ENCODE measurements at places on chromosomes 2 and 18.

DNA sequence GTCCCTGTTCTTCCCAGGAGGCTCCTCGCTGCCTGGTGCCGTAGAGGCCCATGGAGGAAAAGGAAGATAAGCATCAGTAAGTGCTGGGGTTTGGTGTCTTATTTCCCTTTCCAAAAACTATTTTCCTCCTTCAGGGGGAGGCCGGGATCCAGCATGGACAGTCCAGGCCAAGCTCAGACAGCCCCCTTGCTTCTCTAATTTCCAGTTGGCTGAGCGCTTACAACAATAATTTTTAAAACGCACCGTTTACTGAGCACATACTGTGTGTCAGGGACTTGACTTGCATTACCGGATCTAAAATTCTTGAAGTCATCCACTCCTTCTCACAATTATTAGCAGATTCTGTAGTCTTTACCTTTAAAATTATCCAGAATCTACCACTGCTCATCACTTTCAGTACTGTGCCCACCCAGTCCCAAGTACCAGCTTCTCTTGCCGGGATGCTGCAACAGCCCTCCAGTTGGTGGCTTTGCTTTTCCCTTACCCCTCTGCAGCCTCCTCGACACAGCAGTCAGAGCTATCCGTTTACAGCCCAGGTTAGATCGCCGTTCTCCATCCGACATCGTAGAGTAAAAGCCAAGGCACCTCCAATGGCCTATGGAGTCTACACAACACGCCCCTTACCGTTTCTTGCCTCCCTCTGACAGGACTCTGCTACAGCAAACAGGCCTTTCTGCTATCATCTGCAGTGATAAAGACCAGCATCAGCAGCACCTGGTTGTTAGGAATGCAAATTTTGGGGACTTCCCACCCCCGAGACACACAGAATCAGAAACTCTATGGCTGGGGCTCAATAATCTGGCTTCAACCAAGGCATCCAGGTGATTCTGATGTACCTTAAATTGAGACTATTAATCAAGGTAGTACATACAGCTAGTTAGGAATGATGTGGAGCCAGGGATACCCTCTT lies 75.2 kb upstream of the TSPYL6 start:
- DNase-seq: no peak

DNA sequence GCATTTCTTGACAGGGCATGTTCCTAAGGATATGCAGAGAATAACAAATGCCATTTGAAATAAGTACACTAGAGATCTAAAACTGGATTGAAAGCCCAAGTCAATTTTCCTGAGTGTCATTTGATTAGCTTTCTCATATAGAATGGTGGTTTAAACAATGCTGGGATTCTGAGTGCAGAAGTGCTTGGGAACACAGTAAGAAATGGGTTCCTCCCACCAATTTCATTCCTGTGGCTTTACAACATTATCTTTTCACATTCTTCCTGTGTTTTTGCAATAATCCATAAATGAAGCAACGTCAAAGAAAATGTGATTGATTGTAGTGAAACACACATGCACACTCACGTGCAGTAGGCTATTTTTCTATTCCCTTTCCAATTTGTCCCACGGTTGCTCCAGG lies 1858.4 kb upstream of the PIK3C3 start:
- DNase-seq: no peak

GRCh38 chr2:119301413-119301812 lies 65.2 kb downstream of the C2orf76 start:
- DNase-seq: no peak

DNA sequence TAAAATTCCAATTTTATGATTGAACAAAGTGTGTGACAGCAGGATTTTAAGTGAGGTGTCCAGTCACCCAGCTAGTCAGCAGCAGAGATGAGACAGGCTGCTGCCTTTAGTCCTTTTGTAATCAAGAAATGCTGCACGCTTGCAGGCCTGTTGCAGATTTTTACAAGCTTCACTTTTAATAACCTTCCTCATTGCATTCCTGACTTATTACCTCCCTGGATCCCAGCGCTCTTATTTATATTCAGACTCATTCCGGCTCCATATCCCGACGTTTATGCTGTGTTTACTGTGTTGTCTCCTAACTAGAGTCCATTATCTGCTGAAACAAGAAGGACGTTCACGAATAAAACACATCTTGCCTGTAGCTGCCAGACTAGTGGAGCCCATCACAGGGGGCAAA lies 442.5 kb upstream of the KLHL29 start:
- DNase-seq: no peak

DNA sequence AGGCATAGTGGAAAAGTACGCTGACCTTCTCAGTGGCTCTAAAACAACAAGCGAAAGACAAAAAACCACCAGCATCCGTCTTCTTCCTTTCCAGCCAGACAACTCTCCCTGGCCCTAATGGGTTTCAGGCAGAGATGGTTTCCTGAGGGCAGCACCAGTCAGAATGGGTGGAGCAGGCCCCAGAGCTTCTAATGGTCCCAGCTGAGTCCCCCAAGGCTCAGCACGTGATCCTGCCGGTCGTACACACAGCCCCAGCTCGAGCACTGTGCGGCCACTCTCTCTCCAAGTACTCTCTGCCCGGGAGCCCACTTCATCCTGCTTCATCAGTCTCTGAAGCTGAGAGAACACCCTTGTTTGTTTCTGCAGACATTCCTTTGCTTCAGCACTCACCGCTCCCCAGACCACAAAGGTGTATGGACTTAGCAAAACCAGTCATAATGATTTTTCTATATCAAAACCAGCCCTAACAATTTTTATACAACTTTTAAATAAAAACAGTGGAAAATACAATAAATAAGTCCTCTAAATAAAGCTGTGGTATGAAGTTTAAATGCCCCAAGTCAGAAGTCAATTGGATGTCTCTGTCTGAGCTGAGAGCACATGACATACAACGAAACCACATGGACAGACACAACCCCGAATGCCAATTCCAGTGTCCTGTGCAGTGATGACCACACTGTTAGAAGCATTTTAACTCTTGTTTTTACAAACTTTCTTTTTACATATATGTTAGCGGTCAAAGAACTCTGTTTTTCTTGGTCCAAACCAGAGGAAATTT lies 63.9 kb downstream of the PARD6G start:
- DNase-seq: no peak

DNA sequence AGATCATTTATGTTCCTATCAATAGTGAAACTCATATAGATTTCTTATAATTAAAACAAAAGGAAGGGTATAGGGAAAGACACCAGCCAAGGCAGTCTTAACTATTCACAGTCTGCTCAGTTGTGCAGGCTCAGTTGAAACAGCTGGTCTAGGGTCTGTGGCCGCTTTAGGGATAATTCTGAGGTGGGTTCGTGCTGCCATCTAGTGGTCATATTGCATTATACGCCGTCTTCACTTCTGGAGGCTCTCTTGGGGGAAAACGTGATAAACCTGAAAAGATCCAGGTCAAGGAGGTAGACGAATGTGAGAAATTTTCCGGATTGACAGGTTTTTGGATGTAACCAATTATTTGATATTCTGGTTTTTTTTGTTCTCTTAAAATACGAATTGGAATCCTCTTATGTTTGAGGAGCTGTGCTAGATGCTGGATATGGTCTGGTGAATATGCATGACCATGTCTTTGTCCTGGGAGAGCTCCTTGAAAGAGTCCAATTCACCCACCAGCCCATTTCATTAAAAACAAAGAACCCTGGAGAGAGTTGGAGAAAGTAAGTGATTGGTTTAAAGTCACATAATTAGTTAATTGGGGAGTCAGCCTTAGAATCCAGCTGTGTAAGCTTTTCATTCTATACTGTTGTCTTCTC lies 492.4 kb downstream of the PLCL1 start:
- no peak for DNase-seq

DNA sequence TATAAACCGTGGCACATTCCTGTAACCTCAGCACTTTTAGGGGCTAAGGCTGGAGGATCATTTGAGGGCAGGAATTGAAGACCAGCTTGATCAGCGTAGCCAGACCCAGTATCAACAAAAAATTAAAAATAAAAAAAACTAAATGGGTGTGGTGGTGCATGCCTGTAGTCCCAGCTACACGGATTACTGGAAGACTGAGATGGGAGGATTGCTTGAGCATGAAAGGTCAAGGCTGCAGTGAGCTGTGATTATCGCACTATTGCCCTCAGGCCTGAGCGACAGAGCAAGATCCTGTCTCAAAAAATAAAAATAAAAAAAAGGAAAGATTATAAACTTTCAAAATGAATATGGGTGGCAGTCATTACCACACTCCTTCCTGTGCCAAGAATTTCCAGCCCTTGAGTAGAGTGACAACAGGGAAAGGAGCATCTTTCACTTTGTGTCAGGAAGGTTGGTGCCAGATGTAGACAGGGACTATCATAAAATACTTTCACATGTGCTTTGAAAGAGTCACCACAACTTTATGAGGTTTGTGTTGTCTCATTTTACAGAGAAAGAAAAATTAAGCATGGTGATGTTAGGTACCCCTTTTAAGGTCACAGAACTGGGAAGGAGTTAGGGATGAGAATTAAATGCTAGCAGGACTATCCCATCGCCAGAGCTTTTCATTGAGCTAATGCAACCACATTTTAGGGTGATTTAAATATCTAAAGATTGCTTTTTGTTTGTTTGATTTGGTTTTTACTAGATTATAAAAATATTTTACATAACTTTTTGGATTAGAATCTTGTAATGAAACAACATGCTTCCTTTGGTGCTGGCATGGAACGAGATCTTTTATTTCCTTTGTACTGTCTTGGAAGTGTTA lies 1617.4 kb upstream of the ACVR2A start:
- DNase-seq: no peak

GRCh38 chr2:100036793-100037192 lies 105.6 kb downstream of the AFF3 start:
- no peak for DNase-seq

GRCh38 chr2:215727507-215728503 lies 285.5 kb downstream of the MREG start:
- no peak for DNase-seq

DNA sequence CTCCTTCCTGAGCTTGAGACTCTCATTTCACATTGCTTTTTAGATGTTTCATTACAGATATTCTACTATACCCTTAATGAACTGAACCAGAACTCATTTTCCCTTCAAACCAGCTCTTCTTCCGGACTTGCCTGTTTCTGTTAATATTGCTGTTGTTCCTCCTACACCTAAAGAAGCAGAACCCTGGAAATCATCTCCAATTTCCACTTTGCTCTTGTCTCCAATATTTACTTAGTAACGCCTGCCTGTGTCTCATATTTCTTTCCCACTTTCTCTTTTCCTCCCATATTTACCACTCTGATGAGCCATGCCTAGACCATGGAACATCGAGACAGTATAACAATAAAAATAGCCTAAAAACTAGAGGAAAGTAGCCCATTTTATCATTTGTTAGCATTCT lies 17.9 kb upstream of the GMCL1 start:
- DNase-seq: no peak

DNA sequence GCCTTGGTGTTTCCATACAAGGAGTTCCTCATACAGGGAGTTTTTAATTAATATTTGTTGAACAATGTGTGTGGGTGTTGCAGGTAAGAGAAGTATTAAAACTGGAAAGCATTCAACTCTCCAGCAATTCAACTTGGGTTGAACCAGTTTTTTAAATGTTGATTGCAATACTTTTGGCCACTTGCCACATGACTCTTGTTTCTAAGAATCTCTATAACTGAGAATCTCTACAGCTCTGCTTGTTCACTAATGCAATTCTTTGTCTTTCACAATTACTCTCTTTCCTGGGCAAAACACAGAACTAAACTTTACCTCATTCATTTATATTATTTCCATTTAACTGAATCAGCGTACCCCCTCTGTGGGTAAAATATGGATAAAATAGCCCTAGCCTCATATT lies 429.4 kb downstream of the ARHGAP15 start:
- DNase-seq: no peak

DNA sequence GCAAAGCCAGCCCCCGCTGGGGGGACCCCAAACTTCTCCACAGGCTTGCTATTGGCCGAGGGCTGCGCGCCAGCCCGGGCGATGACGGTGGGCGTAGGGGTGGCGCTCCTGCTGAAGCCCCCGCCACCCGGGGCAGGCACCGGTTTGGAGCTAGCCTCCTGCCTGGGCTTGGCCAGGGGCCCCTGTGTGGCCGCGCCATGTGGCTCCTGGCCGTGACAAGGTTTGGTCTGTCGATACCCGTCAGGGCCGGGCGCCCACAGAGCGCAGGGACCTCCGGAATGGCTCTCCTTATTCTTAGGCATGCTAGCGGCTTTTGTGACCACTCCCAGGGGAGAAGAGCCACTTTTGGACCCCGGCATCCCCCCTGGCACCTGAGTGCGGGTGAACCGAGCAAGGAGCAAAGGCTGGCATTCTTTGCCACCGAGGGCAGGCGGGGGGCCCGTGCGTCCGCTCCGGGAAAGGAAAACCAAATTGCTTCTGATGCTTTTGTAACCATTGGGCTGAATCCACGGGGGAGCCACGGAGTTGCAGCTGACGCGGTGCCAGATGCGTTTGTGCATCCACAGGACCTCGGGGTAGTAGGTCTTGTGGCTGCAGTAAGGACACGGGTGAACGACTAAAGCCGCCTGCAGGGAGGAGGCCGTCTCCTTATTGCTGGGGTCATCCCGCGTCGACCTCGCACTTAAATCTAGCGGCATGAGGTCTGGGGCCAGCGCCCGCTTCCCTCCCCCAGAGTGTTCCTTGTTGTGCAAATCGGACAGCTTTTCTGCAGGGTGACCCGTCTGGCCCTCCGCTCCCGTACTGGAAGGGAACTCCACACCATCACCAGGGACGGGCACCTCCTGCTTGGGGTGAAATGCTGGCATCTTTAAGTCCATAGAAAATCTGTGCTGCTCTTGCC lies 115.6 kb downstream of the ZNF516 start:
- no peak for DNase-seq

GRCh38 chr2:199310771-199311585 lies 146.8 kb downstream of the SATB2 start:
- DNase-seq: no peak

GRCh38 chr2:132404056-132404455 lies 12.5 kb upstream of the GPR39 start:
- no peak for DNase-seq

- DNase-seq: no peak
These were observed 230.2 kb downstream of the CDCA7 start for GRCh38 chr2:173584676-173585458.

All from left colon (tissue), 2 donors.